ENCODE measurements at places on chromosomes 5 and 9.

DNA sequence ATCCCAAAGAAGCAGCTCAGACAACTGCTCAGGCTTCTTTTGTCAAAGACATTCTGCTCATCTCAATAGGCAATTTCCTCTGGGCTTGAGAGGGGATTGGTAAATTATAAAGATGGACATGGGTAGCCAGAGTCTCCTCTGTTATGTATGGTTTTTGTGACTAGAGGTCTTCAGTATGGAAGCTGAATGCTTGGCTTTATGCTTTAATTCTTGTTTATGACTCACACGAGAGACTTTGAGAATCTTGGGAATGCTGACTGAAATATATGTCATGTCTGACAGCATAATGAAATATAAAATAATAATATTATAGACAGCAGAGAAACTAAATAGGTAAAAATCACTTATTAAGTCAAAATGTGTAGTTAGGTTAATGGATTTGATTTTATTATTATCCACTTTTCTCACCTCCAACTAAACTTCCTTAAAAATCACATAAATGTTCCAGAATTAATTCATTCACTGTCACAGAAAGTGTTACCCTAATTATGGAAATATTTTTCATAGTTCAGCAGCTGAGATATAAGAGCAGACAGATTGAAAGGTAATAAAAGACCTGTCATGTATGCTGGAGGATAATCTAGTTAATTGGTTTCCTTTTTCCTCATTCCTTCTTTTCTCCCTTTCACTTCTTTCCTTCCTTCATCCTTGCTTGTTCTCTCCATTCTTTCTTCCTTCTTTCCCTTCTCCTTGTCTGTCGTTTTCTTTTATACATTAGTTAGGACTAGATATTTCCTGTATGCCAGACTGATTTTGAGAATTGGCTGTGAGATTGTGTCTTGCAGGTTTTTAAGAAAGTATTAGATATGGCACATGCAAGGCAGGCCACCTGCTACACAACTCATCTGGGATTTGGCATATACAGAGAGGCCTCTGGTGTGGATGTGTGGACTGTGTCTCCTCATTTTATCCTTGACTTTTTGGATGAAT is 1866.1 kb upstream of the NUDT12 start:
- no peak for DNase-seq

GRCh38 chr9:94681508-94681907 is 42.2 kb upstream of the FBP1 start:
- DNase-seq: peak; percentile 95

- DNase-seq: no peak
Observed at GRCh38 chr9:22050924-22051323, 41.8 kb upstream of the CDKN2B start.

DNA sequence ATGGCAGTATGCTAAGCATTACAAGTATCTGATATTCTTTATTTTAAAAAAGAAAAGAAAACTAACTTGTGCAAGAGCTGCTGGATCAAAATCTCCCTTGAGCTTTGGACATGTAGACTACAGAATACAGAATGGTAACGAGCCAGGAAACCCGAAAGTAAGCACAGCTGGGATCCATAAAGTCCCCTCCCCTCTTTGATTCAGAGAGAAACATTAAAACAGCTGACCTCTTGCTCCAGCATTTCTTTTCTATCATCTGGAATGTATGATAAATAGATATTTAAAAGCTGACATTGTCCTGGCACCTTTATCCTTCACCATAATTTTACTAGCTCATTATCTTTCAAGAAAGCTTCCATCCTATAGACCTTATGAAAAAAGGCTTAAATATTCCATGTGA is 28.2 kb upstream of the LPAR1 start:
- no peak for DNase-seq

DNA sequence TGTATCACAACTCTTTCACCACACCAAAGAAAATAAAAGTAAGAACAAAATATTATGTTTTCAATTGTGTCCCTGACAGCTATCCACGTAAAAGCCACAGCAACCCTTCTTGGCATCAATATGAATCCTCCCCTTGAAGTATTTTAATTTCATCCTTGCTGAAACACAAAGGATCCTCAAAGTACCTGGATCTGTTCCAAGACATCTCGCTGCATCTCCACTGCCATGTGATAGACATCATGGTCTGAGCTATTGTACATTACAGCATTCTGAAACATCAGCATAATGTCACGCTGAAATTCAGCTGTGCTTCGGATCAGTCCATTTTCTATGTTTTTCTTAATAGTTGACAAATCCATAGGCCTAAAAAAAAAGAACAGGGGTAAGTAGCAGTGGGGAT is 17.7 kb downstream of the BRD8 start:
- DNase-seq: no peak

- DNase-seq: peak; percentile 75
Observed at GRCh38 chr5:139246394-139246793, 47.1 kb upstream of the MATR3 start.

- no peak for DNase-seq
Observed at GRCh38 chr5:2295476-2295875, 412.8 kb upstream of the IRX4 start.

DNA sequence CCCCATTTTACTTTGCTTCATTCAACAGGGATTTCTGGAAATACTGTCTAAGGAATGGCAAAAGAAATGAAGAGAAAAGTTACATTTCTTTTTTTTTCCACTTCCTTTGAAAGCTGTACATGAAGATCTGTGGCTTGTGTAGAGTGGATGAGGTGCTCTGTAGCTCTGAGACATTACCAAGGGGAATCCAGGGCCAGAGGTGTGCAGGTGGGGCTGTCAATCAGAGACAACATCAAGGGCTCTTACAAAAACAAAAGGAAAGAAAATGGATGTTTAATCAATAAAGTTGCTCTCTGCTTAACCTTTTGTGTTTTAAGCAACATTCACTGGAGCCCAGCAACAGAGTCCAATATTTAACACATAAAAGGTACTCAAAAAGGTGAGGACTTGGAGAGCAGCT is 391.1 kb downstream of the TMEM38B start:
- no peak for DNase-seq

DNA sequence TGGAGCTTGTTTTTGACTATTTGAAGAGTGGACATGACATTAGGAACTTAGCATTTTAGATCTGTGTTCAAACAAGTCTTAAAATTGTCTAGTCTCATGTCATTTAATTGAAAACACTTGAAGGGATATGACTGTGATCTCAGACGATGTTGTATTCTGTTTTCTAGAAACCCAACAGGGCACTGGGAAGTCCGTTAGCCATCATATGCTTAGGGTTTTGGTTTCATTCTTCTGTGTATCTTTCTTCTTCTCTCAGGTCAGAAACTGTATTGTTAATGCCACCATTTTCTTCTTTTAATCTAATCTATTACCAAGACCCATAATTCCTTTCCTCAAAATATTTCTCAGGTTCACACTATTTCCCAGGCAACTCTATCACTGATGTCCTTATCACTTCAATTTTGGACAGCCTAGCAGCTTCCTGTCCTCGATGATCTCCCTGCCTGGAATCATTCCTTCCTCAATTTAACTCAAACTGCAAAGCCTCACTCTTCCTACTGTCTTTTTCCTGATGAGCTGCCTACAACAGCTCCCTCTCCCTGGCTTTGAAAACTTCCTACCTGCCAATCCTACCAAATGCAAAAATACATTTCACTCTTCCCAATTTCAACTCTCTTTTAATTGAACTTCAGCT is 77.7 kb downstream of the MEF2C start:
- DNase-seq: no peak

GRCh38 chr5:11234501-11234911 is 473.5 kb upstream of the DAP start:
- no peak for DNase-seq

GRCh38 chr5:153158608-153159007 is 331.9 kb upstream of the GRIA1 start:
- DNase-seq: peak; percentile 20

DNA sequence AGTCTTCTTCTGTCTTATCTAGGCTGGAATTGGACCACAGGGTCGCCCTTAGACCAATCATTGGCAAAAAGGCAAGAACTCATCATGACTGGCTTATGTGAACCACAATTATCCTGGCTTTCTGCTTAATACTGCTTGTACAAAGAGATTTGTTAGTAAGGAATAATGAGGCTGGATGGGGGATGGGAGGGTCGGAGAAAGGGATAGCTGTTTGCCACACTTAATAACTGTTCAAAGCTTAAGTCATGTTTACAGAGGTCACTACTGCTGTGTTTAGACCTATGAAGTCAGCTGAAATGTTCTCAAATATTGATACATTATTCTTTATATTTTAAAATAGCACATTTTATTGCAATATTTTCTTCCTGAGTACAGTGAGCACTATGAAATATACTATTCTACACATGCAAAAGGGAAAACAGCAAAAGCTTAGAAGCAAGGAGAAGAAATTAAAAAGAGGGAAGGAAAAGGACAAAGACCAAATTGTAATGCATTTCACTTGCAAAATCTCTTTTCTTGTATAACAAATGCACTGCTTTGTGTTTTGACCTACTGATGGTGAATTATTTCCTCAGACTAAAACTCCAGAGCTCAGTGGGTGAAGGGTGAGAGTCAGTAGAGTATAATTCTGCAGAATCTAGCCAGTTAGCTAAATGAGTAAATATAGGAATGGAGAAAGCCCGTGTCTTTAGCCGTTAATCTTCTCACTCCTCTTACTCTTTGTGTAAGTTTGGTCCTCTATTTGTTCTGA is 404.9 kb upstream of the ZNF608 start:
- DNase-seq: no peak

DNA sequence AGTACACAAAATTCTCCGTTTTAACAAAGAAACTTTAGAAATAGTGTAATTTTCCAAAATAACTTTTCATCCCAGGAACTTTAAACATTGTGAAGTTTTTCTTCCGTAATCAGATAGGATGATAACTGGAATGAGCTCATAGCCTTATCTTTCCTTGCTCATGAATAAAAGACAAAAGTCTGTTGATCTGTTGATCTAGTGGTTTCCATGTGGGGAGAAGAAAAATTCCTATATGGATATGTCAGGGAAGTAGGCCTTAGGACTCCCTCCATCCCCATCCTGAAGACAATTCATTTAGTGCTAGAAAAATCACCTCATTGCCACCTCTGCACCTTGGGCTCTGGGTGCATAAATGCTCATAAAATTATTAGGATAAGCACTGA is 266.6 kb downstream of the SMARCA2 start:
- no peak for DNase-seq

GRCh38 chr5:129858131-129858675 is 46.1 kb upstream of the CHSY3 start:
- DNase-seq: no peak

GRCh38 chr5:126178521-126178920 is 244.7 kb upstream of the GRAMD2B start:
- DNase-seq: peak; percentile 53

DNA sequence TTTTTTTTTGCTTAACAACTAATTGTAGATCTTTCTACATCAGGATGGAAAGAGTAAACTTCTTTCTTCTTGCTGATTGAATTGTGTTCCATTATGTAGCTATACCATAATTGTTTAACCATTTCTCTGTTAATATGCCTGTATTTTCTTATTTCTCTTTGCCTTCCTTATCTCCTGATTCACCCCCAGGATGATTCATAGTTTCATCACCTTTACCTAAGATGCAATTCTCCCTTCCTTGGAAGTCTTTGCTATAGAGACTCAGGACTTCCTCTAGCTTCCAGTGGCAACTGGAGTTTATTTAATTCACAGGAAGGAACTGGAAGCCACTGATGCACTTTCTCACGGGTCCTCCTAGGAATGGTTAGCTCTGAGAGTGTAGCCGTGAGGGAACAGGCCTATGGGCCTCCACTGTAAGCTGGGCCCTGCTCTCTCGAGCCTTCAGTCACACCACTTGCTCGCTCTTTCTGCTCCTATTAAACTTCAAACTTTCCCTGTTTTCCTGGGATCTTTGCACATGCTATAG is 83.1 kb downstream of the FGF1 start:
- no peak for DNase-seq

GRCh38 chr9:121358751-121359150 is 11.3 kb downstream of the STOM start:
- DNase-seq: no peak

DNA sequence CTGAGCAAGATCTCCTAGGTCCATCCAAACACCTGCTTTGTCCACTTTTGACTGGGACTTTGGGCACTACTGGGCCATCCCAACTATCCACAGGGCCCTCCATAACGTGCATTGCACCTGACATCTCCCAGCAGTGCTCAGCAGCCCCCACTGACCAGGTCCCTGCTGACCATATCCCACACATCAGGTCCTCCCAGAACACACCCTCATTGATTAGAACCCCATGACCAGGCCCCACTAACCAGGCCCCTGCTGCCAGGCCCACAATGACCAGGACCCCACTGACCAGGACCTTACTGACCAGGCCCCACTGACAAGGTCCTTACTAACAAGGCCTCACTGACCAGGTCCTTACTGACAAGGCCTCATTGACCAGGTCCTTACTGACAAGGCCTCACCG is 93.9 kb upstream of the CTSV start:
- no peak for DNase-seq

- DNase-seq: no peak
Observed at GRCh38 chr5:150284311-150284710, 5.3 kb downstream of the CAMK2A start.

DNA sequence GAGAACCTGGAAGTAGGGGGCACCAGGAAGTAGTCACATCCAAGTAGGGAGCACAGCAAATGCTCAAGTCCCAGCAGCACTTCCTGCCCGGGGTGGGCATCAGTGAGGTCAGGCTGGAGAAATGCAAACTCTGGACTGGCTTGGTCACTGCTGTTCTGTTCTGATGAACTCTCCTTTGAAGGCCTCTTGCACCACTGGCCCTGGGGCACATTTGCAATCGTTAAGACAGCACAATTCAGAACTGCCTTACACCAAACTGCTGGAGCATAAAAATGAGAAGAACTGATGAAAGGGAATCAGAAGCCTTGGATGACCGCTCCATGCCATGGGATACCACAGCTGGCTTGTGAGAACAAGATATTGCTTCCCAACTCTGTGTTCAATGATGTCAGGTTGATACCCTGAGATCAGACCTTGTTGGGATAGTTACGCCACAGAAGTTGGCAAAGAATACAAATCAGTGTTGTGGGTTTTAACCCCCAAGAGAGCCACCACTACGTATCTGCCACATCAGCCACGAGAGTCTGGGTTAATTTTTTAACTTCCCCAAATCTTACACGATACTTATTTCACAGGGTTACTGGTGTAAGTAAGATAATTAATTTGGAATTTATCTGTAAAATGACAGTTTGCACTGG is 42.3 kb upstream of the ZSWIM6 start:
- no peak for DNase-seq

DNA sequence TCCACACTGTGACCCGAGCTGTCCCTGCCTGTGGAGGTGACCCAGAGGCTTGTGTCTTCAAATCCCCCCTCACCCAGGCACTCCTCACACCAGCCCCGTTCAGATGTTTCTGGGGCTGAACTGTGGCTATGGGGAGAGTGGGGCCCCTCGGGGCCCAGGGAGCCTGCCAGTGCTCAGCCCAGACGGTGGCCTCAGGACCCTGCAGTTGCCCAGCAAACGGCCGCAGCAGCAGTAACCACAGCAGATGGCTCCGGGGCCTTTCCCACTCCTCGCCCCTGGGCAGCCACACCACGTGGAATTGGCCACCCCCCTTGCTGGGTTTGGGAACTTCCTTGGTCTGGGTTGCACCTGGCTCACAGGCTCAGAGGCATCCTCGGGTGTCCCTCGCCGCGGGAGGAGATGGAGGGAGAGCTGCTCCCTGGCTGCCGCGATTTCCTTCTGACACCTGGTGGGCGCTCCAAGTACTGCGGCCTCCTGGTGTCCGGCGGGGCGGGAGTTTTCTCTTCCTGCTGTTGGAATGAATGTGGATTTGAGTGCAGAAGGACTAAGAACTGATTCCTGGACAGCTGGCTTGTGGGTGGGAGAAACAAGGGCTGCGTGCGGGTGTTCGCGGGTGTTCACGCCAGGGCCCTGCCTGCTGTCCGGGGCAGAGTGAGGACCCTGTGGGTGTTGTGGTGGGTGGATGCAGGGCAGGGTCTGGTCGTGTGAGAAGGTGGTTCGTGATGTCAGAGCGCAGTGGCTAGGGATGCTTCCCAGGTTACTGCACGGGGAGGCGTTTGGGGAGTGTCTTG is 97.5 kb downstream of the COL5A1 start:
- DNase-seq: peak; percentile 76

All from GM23248 (cell line).